Stimulated activated CD8-positive, alpha-beta memory T cell treated with anti-CD3 and anti-CD28 coated beads, Interleukin-4, amount 100 ng/mL, for 4 hours (primary cell): ENCODE measurements at places on chromosomes 1 and 21.

DNA sequence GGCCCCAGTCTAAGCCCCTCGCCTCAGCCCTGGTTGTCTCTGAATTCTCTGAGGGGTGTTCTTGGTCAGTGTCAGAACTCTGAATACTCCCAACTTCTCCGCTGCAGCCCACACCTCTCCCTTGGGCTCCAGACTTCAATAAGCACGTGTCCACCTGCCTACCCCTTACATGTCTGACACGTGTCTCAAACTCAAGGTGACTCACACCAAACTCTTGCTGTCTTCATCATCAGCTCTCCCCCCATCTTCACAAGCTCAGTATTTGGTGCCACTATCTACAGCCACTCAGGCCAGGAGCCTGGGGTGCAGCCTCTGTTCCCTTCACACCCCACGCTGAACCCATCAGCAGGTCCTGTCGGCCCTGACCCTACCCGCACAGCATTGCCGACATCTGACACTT lies 18.8 kb upstream of the UBXN10 start:
- no peak for DNase-seq

DNA sequence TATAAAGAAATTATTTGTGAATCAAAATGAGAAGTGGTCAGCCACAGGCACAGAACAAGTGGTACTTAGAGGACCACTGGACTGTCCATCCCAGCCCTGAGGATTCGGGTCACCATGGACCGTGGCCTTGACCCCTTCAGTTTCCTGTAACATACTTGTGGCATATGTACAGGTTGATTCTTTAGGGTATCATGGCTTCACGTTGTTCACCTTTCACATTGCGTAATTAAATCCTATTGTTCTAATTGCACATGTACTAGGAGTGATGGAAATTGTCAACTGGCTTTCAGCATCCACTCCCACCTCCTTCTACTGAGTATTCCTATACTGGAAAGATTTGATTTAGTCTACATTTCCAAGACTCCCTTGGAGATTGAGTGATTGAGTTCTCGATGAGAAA lies 148.3 kb upstream of the GJB5 start:
- DNase-seq, result no peak

- no peak for DNase-seq
Observed at GRCh38 chr1:150180474-150180873, 30.8 kb downstream of the PLEKHO1 start.

DNA sequence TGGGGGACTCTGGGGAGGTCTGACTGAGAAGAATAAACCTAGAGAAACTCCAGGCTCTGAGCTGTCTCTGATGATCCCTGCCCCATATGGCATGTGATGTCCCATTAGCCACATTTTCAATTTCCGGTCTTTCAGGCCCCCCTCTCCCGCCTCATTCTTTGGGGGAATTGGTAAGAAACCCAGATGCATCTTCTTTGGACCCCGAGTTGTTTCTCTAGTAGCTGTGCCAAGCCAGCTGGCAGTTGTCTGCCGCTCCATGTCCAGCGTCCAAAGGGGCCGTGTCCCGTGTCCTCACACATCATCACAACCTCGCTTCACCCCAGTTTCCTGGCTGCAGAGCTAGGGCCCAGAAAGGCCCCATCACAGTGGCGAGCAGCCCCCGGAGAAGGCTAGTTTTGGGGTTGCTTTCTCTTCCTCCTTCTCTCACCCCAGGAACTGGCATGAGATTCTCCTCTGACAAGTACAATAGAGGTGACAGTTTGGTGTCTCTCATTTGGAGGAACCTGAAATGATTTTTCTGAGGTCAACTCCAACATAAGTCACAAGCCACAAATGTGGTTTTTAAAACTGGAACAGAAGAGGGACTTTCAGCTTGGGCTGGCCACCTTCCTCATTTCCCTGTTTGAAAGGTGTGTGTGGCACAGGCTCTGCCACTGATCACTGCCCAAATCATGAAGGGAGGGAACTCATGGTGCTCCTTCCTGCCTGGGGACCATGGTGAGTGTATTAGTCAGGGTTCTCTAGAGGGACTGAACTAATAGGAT lies 6.4 kb upstream of the GPR157 start:
- no peak for DNase-seq

DNA sequence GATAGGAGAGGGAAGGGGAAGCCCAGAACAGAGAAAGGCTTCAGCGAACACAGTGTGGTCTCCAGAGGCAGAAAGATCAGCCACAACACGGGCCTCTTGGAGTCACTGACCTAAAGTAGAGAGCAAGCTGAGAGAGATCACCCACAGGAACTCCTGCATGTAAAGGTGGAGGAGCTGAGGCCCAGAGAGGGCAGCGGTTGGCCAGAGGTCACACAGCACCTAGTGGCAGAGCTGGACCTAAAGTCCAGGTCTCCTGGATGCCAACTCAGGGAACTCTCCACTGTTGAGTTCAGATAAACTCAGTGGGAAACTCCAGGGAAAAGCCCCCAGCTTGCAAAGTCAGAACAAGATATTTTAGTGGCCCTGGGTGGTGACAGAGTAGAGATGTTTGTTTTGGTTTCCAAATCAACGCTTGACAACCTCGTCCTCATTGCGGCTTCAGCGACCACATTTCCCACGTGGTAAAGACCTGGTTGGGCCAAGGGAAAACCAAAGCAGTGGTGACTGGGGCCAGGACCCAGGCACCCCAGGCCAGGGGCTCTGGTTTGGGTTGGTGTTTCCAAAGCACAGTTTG lies 4.6 kb downstream of the IFFO2 start:
- DNase-seq, result peak; percentile 61

DNA sequence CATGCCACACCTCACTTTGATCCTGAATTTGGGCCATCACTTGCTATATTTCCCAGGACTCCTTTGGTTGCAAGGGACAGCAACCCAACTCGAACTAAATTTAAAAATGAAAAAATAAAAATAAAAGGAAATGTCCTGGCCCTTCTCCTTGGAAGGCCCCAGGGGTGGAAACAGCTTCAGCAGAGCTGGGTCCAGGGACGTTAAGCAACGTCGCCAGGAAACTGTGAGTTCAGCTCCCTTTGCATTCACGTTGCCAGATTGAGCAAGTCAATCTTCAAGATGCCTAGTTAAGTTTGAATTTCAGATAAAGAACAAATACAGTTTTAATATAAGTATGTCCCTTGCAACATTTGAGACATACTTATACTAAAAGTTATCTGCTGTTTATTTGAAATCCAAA lies 14.6 kb upstream of the SPSB1 start:
- DNase-seq, result no peak

DNA sequence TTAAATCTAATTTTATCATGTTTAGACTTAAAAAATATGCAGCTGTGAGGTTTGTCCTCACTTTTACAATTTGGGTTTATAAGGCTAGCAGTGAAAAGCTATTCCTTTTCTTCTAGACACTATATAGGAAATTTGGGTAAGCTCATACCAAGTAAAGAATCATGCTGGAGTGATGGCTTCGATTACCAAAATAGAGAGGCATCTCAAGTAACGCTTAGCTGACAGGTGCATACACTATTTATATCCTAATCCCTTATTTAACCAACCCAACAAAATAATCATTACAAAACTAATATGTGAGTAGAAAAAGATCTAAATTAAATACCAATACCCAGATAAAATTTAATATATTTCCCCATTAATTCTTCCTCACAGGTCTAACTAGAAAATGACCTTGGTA lies 193.2 kb downstream of the LHX8 start:
- DNase-seq, result no peak
